A549 treated with RU486 at 1 μM for 4 hours (cell line): ENCODE measurements at places on chromosomes 6 and 20. TPM values are rescaled to one million over a fixed set of nuclear protein-coding genes. Genes with fewer than 3 reads are reported as not detected.

ARMC2 gene
- total RNA-seq = 1.7 to 3.0 TPM (median 1.9 TPM) in 5 replicates

GDAP1L1 gene
- 0.13 TPM in 1 of 5 replicates, not detected in the others for total RNA-seq

C20orf141 gene
- total RNA-seq = 0.34 to 0.66 TPM (median 0.36 TPM) in 3 of 5 replicates, not detected in the others

MLIP gene
- total RNA-seq = not detected in 5 replicates

AURKA gene
- 102 to 115 TPM (median 110 TPM) in 5 replicates for total RNA-seq

FUCA2 gene
- 51.8 to 57.1 TPM (median 52.9 TPM) in 5 replicates for total RNA-seq

PLA2G7 gene
- 0.11 TPM in 1 of 5 replicates, not detected in the others for total RNA-seq

OTOR gene
- not detected in 5 replicates for total RNA-seq

OR2J3 gene
- total RNA-seq = not detected in 5 replicates

RNF182 gene
- total RNA-seq = 2.5 to 3.7 TPM (median 3.3 TPM) in 5 replicates

ADGRF5 gene
- total RNA-seq = not detected in 5 replicates
